ENCODE measurements at places on chromosomes 16 and 17.

DNA sequence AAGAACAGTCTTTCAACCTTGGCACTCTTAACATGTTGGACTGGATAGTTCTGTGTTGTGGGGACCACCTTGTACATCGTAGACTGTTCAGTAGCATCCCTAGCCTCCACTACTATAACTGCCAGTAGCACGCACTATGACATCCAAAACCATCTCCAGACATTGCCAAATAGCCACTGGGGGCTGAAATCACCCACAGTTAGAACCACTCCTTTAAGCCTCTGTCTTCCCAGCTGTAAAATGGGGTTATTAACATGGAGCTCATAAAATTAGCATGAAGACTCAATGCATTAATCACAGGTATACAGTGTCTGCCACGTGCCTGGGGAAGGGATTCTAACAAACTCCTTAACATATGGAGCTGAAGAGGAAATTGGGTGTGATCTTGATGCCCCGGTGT, 49.7 kb downstream of the LYRM1 start:
- no peak for DNase-seq

GRCh38 chr16:53220585-53220984, 165.8 kb downstream of the CHD9 start:
- DNase-seq = no peak

DNA sequence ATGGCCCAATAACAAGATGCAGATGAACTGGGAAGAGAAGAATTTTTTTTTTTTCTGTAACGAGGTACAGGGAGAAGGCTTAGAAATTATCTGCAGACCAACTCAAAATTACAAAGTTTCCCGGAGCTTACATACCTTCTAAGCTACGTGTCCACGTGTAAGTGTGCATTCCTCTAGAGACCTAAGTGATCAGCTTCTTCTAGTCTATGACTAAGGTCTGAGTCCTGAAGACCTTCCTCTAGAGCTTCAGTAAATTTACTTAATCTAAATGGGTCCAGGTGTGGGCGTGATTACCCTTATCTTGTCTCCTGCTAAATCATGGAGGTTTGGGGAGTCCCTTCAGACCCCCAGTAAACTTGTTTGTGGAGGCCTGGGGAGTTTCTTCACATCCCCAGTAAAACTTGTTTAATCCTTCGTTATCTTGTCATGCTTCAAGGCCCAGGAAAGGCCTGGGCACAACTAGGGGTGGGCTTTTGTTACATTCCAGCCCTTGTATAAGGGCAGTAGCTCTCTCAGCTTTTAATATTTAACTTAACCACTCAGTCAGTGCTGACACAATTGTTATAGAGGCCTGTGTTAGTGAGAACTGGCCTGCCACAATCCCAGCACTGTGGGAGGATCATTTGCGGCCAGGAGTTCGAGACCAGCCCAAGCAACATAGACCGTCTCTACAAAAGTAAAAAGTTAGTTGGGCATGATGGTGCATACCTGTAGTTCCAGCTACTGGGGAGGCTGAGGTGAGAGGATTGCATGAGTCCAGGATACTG, 342.3 kb downstream of the SNX29 start:
- no peak for DNase-seq

DNA sequence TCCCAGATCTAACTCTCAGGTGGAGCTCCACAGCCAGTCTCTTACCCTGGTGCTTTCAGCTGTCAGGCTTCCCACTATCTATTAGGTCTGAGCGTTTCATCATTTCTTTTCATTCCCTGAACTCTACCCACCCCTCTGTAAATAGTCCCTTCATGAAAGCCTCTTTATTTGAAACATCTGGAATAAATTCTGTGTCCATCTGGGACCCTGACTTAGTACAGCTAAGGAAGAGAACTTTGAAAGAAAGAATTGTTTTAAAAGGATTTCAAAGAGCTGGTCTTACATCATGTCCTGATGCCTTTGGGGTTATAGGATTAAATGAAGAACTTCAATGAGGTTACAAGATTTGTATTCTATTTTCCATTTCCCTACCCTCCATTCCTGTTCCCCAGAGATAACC, 388.5 kb upstream of the CA10 start:
- DNase-seq = no peak

DNA sequence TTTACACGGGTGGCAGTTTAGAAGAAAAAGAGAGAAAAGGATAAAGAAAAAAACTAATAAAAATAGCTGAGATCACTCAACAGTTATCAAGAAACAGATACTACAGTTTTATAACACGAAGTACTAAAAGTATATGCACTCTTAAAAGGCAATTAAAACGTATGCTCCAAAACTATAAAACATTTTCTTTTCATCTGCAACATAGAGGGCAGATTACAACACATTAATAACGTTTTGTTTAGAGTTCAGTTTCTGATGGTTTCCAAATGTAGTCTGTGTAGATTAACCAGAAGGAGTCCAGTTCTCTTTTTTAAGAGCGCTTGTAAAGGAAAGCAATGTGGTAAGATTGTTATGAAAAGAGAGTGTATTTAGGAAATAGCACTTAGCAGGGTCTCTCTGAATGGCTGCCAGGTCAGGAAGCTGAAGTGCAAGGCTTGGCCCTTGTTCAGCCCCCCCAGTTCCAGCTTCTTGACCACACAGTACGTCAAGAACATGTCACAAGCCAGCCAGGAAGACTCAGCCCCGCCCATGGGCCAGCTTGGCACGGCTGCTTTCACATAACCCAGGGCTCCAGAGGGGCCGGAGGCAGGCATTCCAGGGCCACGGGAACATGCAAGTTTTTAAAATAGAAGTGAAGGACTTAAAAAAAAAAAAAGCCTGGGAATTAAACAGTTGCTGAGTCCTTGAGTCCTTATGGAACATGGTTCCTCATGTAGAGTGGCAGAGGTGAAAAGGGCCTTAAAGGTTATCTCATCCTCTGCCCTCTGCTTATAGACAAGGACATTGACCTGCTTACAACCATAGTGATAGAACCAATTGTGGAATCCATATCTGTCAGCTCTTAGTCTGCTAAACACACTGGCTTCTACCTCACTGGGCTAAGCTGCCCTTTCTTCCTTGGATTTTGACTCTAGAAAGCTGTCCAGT, 147.4 kb upstream of the TBX2 start:
- DNase-seq = no peak

DNA sequence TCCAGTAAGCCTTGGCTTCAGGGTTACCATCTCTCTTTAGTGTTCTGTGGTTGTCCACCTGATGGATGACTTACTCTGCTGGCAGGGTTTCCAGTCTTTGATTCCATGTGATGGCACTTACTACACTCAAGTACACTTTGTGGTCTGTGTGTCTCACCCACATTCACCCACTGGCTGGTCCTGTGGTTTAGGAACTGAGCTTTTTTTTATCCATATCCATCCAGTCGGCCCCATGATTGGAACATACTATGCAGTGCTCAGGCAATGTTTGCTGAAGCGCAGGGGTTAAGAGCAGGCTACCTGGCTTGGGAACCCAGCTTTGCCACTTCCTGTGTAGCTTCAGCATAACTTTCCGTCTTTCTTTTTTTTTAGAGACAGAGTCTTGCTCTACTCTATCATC, 2.8 kb upstream of the FUS start:
- DNase-seq = peak; percentile 29

- no peak for DNase-seq
These were observed 26.4 kb upstream of the MRPS23 start for GRCh38 chr17:57876023-57876865.

GRCh38 chr17:76178124-76178523, 37.1 kb upstream of the FOXJ1 start:
- no peak for DNase-seq

DNA sequence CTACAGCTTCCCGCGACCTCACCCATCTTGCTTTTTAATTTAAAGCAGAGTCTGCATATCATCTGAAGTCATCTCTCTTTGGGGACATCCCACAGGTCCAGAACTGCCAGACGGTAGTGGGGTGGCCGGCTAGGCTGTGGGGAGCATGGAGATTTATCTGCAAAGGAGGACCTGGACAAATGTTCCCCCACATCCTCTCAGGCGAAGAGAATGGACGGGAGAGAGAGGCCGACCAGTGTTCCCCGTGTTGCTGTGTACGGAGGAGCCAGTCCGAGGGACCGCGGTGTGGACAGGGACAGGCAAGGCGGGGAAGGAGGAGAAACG, 665 bp upstream of the MT1M start:
- DNase-seq = no peak

- DNase-seq = no peak
These were observed 4.2 kb upstream of the KRT24 start for GRCh38 chr17:40707745-40708144.

GRCh38 chr17:65786479-65786878, 225.0 kb upstream of the AXIN2 start:
- DNase-seq = no peak

DNA sequence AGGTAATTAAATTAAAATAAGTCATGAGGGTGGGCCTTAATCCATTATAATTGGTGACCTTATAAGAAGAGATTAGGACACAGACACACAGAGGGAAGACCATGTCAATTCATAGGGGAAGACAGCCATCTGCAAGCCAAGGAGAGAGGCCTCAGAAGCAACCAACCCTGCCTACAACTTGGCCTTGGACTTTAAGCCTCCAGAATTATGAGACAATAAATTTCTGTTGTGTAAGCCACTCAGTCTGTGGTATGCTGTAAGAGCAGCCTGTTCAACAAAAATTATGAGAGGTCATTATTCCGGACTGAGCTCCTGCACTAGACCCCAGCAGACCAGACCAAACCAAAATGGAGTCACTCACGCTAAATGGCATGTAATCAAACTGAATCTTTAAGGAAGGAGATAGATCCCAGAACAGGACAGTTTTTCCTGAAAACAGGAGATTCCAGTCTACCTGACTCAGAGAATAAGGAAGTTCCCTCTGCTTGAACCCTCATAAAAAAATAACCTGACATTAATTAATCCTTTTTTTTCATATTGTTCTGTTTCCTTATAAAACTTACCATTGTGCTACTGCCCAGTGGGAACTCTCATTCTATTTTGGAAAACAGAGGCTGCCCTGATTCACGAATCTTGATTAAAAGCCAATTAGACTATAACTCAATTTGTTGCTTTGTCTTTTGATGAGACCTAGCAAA, 74.3 kb downstream of the DNAH3 start:
- DNase-seq = no peak

- peak; percentile 4 for DNase-seq
These were observed 25.6 kb downstream of the TTLL6 start for GRCh38 chr17:48791128-48792032.

DNA sequence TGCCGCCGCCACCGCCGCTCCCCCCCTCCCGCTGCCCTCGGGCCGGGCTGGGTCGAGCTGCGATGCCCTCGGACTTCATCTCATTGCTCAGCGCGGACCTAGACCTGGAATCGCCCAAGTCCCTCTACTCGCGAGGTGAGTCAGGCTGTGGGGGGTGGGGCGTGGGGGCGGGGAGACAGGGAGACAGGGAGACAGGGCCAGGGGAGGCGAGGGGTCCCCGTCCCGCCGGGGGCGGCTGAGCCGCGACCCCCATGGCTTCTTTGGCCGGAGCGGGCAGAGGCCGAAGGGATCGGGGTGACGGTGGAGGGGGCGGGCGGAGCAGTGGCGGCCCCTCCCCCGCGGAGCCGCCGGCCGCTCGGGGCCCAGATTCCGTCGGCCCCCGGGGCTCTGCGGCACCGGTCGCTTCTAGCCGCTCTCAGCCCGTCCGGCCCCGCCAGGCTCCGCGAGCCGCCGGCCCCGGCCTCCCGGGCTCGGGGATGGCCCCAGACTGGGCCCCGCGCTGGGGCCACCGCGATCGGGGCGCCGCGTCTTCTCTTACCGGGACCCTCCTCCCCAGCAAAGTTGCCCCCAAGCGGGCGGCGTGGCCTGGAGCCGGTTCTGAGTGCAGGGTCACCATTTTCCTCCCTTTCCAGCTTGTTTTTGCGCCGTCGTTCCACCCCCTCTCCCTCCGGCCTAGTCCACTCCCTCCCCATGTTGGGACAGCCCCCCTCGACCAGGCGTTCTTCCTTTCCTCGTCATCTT, 644 bp downstream of the NFAT5 start:
- no peak for DNase-seq

DNA sequence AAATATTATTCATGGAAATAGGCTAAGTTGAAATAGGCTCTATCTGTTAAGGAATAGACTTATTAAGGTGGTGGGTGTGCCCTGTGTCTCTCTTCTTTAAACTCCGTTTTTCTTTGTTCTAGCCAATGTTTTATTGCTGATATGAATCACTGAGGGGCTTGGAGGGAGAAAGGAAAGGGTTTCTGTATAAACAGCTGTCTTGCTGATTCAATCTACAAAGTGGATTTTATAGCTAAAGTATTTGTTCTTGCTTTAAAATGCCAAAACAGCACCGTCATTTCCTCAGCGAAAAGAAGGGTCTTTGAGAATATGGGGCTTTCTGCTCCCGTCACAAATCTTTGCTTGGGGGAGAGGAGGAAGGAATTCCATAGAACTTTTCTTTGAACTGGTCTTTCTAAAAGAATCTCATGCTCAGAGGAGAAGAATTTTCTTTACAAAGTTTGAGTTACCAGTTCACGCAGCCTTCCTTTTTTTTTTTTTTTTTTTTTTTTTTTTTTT, 39.3 kb downstream of the MSI2 start:
- DNase-seq = no peak

DNA sequence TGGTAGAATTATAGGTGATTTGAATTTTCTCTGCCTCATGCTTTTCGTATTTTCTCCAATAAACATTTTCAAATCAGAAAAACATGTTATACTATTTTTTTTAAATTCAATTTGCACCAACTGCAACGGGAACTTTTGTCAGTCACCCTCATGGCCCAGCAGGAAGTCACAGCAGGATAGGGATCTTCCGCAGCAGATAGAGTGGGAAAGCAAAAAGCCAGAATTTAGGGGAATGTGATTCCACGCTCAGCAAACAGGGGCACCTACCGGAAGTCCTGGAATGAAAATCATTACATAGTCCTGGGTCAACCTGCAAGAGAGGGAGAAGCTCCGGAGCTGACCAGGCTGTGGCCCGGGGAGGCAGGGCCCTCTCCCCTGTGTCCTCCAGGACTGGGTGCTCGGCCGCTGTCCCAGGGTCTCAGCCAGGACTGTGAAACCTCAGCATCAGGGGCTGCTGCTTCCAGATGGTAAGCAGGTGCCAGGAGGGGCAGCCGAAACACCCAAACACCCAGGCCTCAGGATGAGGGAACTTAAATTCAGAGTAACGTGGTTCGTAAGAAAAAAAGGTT, 3.9 kb downstream of the SLC47A2 start:
- DNase-seq = no peak

- no peak for DNase-seq
These were observed 159.5 kb upstream of the CACNG5 start for GRCh38 chr17:66675273-66675990.

GRCh38 chr17:67818110-67819002, 6.9 kb upstream of the BPTF start:
- DNase-seq = no peak

DNA sequence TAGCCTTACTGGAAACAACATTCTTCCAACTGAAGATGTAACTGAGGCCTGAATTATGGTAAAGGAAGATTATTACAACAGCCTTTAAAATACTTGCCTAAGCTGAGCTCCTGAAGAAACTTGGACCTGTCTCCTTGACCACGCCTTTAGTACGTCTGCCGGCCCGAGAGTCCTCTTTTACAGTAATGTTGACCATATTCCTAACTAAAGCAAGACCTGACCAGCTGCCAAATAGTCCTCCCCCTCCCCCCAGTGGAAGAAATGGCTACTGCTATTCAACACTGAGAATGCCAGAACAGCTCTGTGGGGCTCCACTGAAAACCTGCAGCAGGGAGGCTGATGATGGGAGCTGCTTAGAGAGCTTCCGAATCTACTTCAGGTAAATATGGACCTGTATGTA, 12.6 kb upstream of the FOXJ1 start:
- no peak for DNase-seq

Data from stimulated activated naive CD4-positive, alpha-beta T cell (primary cell).